ENCODE measurements at places on chromosomes 1 and 21.
A peak's percentile ranks its signal among the peaks of the same experiment; 100 is the strongest.

DNA sequence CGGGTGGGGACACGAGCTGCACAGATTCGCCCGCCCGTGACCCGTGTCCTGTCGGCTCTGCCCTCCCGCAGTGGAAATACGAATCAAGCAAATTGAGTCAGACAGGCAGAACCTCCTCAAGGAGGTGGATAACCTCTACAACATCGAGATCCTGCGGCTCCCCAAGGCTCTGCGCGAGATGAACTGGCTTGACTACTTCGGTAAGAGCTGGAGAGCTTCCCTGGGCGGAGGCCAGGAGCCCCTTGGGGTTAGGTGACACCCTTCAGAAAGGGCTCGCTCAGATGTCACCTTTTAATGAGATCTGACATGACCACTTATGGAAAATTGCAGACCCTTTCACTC is 489 bp downstream of the CDCA8 start:
- DNase-seq = no peak

- no peak for DNase-seq
Measured at GRCh38 chr1:61520401-61520800, 204.5 kb downstream of the TM2D1 start.

DNA sequence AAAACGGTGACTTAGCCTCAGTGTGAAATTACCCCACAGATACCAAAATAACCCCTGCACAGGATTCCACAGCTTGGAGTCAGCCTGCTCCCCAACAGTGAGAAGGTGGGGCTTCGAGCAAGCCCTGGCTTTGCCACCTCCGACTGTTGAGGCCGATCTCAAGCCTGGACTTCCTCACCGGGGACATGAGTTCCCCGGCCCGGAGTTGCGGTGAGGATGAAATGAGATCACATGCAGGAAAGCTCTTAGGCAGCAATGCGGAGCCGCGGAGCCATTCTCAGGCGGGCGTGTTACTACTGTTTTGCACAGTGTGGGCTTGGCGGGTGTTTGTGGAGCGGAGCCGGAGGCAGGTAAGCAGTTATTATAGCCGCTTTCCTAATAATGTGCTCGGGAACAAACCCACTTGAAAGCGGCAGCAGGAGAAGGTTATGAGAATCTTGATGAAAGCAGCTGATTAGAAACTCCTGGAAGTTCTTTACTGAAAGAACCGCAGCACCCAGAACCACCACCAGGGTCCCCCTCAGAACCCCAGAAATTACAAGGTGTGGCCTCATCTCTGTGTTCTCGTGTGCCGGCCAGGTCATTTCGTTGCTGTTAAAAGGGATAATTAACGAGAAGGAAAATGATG is 3.9 kb upstream of the CLSTN1 start:
- DNase-seq = no peak

- no peak for DNase-seq
Measured at GRCh38 chr21:15250384-15250783, 185.6 kb upstream of the NRIP1 start.

DNA sequence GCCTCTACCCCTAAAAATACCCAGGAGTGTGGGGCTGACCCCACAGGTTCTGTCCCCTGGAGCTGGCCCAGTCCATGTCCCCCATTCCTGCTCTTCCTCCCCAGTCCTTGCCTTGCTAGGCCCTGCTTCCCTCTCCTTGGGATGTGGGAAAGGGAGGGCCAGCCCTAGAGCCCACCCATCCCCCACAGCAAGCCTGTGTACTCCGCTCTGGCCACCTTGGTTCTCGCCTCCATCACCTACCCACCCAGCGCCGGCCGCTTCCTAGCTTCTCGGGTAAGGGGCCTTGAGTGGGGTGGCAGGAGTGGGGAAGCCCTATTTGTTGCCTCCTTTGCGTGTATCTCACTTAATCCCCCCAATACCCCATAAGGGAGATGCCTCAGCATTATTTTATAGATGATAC is 6.7 kb downstream of the CLCNKB start:
- DNase-seq = no peak

GRCh38 chr1:179938752-179939151 is 15.9 kb upstream of the CEP350 start:
- DNase-seq = no peak

DNA sequence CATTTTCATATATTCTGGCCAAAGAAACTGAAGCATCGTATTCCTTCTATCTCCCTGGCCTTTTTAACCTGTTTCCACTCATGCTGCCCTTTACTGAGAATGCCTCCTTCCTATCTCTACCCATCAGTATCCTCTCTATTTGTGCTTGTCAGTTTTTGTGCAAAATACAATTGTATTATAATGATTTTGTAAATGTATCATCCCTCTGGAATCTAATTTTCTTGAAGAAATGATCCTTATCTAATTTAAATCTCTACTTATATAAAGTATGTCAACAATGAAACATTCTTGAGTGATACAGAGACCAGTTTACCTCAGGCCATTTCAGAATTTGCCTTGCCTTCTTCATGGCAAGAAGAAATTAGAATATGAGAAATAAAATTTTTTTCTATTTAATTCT is 59.0 kb upstream of the TEKT2 start:
- DNase-seq = no peak

GRCh38 chr1:239826211-239826610 is 265.5 kb upstream of the FMN2 start:
- no peak for DNase-seq

GRCh38 chr1:172515927-172516326 is 17.0 kb upstream of the SUCO start:
- no peak for DNase-seq

DNA sequence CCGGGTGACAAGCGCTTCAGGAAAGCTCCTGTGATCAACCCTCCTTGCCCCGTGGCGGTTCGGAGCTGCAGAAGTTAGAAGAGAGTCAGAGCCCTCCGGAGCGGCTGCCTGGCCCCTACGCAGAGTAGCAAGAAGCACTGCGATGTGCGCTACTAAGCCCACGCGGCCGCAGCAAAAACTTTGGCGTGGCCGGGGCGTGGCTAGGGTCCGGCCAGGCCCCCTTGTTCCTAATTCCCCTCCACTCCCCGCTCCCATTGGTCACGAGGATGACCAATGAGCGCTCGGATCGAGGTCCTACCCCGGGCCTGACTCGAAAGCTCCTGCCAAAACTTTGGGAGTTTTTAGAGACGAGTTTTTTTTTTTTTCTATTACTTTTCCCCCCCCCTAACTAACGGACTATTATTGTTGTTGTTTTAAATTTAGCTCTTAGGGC is at the start of gene HLX:
Gene HLX, plus strand, starts transcription at position 368 of the 433 bp plus-strand sequence. CDS start 415 bp downstream, outside the sequence.
- peak; percentile 33 for DNase-seq

DNA sequence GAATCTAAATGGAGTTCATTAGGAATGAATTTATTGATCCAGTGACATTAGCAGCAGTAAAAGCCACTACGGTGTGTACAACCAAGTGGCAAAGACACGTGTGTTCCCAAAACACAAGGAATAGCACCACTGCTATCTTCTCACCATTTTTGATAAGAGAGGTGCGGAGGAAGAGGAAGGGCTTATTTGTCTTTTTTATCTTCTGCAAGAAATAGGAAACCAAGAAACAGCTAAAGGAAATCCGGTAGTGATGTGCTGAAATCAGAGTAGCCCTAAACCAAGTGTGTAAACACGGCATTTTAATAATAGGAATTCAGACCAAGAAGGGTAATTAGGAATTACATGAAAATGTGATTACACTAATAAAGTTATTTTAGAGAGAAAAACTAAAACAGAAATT is 9.1 kb upstream of the SCYL3 start:
- DNase-seq = no peak

GRCh38 chr1:225911191-225912130 is 12.6 kb downstream of the PYCR2 start:
- peak; percentile 17 for DNase-seq

GRCh38 chr1:171403393-171403792 is 81.9 kb upstream of the PRRC2C start:
- DNase-seq = no peak

DNA sequence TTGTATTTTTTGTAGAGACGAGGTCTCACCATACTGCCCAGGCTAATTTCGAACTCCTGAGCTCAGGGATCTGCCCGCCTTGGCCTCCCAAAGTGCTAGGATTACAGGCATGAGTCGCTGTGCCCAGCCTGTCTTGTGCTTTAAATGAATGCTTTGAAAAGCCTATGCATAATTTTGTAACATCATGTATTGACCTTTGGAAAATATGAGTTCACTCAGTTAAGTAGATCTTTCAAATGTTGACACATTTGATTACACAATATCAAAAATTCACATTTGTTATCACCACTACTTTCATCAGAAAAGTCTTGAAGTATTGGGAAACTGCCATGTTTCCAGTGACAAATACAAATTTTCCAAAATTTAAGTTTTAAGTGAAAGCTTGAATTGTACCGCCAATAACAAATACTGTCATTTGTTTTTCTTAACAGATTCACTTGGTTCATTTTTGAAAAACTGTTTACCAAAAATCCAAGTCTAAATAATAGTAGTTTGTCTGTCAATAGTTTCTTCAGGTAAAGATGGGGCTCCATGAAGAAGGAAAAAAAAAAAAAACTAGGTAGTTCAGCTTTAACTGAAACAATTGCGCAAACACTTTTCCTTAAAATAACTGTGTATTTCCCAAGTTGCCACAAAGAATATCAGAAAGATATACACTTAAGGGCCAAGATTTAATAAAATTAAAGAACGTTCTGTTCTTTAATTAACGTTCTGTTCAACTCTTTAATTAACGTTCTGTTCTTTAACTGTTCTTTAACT is 233.2 kb upstream of the NR5A2 start:
- DNase-seq = no peak
